ENCODE measurements at places on chromosomes 1 and 21. TPM values are rescaled to one million over a fixed set of nuclear protein-coding genes. Genes with fewer than 3 reads are reported as not detected.
A peak's percentile ranks its signal among the peaks of the same experiment; 100 is the strongest.

GRCh38 chr1:167905182-167905581, 8.8 kb downstream of the ADCY10 start:
- H3K27ac ChIP-seq, result no peak overlapping the region
- H3K4me3 ChIP-seq, result no peak overlapping the region
- H3K36me3 ChIP-seq, result no peaks in the 10 kb centered on the region
- H3K4me1 ChIP-seq, result no peaks in the 10 kb centered on the region
- H3K27me3 ChIP-seq, result no peaks in the 10 kb centered on the region

CFH gene
- 0.36 TPM for total RNA-seq

BCAN gene
- total RNA-seq, result 0.57 TPM

PLCH2 gene
- total RNA-seq, result 41.2 TPM

CD48 gene
- 0.67 TPM for total RNA-seq

GNAT2 gene
- 0.44 TPM for total RNA-seq

MASP2 gene
- total RNA-seq, result 0.41 TPM

FMOD gene
- total RNA-seq, result not detected

DNA sequence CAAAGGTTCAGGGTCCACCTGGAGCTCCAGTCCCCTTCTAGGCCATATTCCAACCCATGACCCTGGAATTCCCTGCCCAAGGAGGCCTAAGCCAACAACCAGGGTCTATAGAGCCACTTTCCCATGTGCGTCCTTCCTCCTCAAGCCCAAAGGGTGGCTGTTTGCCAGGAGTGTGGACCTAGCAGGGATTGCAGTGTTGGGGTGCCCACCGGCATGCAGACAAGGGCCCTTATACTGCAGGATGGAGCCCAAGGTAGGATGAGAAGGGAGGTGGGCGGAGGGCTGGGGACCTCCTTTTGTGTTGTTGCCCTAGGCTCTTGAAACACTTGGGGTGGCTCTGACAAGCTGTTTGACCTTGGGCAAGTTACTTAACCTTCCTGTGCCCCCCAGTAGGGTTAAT, 19.7 kb upstream of the ADGRB2 start:
- H3K4me1 ChIP-seq, result peaks cover 13% of the 10 kb centered on the region
- DNase-seq, result no peak
- H3K4me3 ChIP-seq, result no peak overlapping the region
- H3K27ac ChIP-seq, result no peak overlapping the region

GRCh38 chr1:238177351-238177750, 286.6 kb upstream of the ZP4 start:
- H3K4me3 ChIP-seq, result no peak overlapping the region
- no peaks in the 10 kb centered on the region for H3K4me1 ChIP-seq
- DNase-seq, result no peak
- no peaks in the 10 kb centered on the region for H3K27me3 ChIP-seq
- no peaks in the 10 kb centered on the region for H3K36me3 ChIP-seq

DNA sequence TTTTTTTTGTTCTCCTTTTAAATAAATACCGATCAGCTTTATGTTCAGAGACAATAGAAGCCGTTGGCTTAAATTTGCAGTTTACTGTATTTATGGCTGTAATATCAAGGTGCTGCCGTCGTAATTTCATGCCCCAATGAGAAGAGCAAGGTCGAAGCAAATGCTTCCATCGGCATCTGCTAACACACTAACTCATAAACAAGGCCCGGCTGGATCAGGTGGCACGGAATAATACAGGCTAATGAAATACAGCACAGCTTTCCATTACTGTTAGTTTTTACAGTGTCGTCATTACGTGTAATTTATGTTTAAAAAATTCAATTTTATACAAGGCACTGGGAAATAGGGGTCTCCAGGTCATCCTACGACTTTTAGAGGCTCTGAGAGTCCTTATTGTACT, 119.0 kb downstream of the PEX14 start:
- H3K27me3 ChIP-seq, result no peaks in the 10 kb centered on the region
- H3K27ac ChIP-seq, result no peak overlapping the region
- H3K4me1 ChIP-seq, result peaks cover 3% of the 10 kb centered on the region

- H3K36me3 ChIP-seq, result no peaks in the 10 kb centered on the region
- no peak overlapping the region for H3K27ac ChIP-seq
- no peak for DNase-seq
- no peak overlapping the region for H3K4me3 ChIP-seq
Measured at GRCh38 chr1:174974711-174975119, 25.0 kb upstream of the CACYBP start.

GRCh38 chr1:151809985-151810556, 4.9 kb upstream of the LINGO4 start:
- H3K27me3 ChIP-seq, result no peaks in the 10 kb centered on the region
- H3K36me3 ChIP-seq, result no peaks in the 10 kb centered on the region
- H3K27ac ChIP-seq, result no peak overlapping the region
- DNase-seq, result no peak

DNA sequence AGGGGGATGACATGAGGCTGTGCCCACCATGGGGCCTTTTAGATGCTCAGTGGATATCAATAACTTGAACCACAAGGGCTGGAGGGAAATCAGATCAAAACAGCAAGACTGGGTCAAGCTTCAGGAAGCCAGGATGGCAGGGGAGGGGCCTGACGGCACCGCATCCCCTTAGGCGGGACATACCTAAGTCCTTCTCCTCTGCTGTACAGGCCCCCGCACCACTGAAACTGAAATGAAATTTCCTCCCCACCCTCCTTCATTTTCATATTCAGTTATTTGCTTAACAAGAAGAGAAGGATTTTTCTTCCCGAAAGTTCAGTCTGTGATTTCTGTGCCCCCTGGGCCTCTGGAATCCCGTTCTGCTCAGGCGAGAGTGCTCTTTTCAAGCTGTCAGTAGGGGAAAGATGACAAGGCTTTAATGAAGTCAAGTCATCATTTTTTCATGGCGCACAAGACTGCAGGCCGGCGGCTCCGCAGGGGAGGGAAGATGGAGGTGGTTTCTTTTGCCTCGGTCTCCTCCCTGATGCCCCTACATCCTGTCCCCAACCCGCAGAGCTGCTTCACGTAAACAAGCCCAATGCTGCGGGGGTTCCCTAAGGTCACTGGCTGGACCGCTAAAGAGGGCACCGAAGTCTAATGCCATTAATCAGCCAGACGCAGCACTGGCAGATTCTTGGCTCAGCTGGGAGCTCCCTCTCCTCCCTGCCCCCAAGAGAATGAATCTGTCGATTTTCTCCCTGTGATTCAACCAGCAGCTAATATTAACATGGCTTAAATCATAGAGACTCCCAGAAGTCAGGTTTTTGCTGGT, 264.8 kb downstream of the C1orf94 start:
- H3K4me1 ChIP-seq, result no peaks in the 10 kb centered on the region
- peaks cover 5% of the 10 kb centered on the region for H3K27me3 ChIP-seq
- no peak for DNase-seq

DNA sequence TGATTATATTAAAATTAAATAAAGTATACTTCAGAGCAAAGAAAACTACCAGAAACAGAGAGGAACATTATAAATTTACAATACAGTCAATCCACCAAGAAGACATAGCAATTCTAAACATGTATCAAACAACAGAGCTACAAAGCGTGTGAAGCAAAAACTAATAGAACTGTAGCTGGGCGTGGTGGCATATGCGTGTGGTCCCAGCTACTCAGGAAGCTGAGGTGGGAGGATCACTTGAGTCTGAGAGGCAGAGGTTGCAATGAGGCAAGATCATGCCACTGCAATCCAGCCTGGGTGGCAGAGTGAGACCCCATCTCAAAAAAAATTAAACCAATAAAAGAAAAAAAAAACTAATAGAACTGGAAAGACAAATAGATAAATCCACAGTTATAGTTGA, 12.3 kb downstream of the CCDC185 start:
- no peaks in the 10 kb centered on the region for H3K4me1 ChIP-seq
- no peak for DNase-seq
- H3K36me3 ChIP-seq, result no peaks in the 10 kb centered on the region
- H3K4me3 ChIP-seq, result no peak overlapping the region

TLR5 gene
- 0.21 TPM for total RNA-seq

GRCh38 chr1:162165528-162165927, 96.0 kb downstream of the NOS1AP start:
- H3K27ac ChIP-seq, result peak overlapping the region; percentile 71
- no peak overlapping the region for H3K4me3 ChIP-seq
- no peak for DNase-seq
- H3K4me1 ChIP-seq, result peaks cover 70% of the 10 kb centered on the region
- H3K36me3 ChIP-seq, result no peaks in the 10 kb centered on the region
- H3K27me3 ChIP-seq, result no peaks in the 10 kb centered on the region

GRCh38 chr1:68798071-68798470, 301.2 kb upstream of the DEPDC1 start:
- H3K4me3 ChIP-seq, result no peak overlapping the region
- H3K27me3 ChIP-seq, result no peaks in the 10 kb centered on the region
- no peaks in the 10 kb centered on the region for H3K36me3 ChIP-seq
- no peaks in the 10 kb centered on the region for H3K4me1 ChIP-seq
- no peak overlapping the region for H3K27ac ChIP-seq
- no peak for DNase-seq

GRCh38 chr1:167501515-167502191, 16.7 kb downstream of the CD247 start:
- H3K27ac ChIP-seq, result no peak overlapping the region
- peaks cover 17% of the 10 kb centered on the region for H3K27me3 ChIP-seq
- no peaks in the 10 kb centered on the region for H3K4me1 ChIP-seq
- H3K36me3 ChIP-seq, result no peaks in the 10 kb centered on the region
- H3K4me3 ChIP-seq, result no peak overlapping the region
- no peak for DNase-seq

GRCh38 chr1:168509875-168510791, 33.7 kb downstream of the XCL2 start:
- no peak overlapping the region for H3K4me3 ChIP-seq
- no peak for DNase-seq
- H3K36me3 ChIP-seq, result no peaks in the 10 kb centered on the region
- H3K27me3 ChIP-seq, result no peaks in the 10 kb centered on the region

DNA sequence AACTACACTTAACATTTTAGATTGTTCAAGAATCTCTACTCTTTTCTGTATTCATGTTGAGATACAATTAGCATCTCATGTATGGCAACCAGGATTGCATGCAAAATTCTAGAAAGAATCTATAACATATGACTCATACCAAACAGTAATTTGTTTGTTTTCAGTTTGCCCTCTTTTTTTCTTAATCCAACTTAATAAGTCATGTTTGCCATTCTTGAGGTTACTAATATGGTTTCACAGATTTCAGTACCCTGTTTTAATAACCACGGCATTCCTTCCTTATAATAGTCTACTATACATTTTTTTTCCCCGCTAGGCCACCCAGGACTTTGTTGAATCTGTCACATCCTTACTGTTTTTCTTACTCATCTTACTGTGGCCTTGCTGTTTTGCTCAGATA, 140.8 kb downstream of the FMN2 start:
- no peaks in the 10 kb centered on the region for H3K27me3 ChIP-seq
- H3K27ac ChIP-seq, result no peak overlapping the region
- H3K36me3 ChIP-seq, result no peaks in the 10 kb centered on the region
- no peak overlapping the region for H3K4me3 ChIP-seq
- no peak for DNase-seq

- no peak overlapping the region for H3K27ac ChIP-seq
- H3K4me3 ChIP-seq, result no peak overlapping the region
- peaks cover 2% of the 10 kb centered on the region for H3K36me3 ChIP-seq
- DNase-seq, result no peak
- H3K4me1 ChIP-seq, result no peaks in the 10 kb centered on the region
- H3K27me3 ChIP-seq, result no peaks in the 10 kb centered on the region
Measured at GRCh38 chr1:160360227-160360695, 6.6 kb upstream of the NHLH1 start.

A3GALT2 gene
- total RNA-seq, result not detected

GRCh38 chr1:82492159-82492558, 691.4 kb downstream of the ADGRL2 start:
- H3K4me1 ChIP-seq, result no peaks in the 10 kb centered on the region
- no peak overlapping the region for H3K4me3 ChIP-seq
- H3K27me3 ChIP-seq, result no peaks in the 10 kb centered on the region
- DNase-seq, result no peak

DNA sequence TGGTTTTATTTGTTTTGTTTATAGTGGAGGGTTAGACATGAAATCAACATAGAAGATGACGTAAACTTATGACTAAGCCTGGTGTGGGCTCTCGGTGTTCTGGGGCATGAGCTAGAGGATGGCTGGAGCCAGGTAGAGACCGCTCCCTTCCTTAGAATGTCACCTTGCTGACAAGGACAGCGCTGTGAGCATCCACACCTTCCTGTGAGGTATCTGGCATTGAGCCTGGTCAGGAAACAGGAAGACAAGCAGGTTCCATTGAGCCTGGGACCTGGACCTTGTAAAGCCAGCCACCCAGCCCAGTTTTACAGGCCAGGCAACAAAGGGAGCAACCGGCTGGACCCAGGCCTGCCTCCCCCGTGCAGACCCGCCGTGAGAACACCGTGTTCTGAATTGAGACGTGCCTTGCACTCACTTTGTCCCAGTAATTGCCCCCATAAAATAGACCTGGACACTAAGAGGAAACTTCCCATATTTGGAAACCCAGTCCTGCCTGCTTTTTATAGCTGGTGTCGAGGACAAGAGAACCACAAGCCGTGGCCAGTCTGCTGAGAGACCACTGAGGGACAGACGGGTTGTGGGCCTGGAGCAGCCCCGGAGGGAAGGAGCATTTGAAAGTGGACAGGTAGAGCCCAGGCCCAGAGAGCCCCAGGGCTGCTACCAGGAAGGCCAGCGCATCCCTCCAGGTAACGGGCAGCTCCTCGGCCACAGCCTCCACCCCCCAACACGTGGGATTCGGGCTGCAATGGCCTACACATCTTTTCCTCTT, 78.0 kb downstream of the PDE9A start:
- no peaks in the 10 kb centered on the region for H3K4me1 ChIP-seq
- H3K27ac ChIP-seq, result no peak overlapping the region
- no peak for DNase-seq
- H3K4me3 ChIP-seq, result no peak overlapping the region

DNA sequence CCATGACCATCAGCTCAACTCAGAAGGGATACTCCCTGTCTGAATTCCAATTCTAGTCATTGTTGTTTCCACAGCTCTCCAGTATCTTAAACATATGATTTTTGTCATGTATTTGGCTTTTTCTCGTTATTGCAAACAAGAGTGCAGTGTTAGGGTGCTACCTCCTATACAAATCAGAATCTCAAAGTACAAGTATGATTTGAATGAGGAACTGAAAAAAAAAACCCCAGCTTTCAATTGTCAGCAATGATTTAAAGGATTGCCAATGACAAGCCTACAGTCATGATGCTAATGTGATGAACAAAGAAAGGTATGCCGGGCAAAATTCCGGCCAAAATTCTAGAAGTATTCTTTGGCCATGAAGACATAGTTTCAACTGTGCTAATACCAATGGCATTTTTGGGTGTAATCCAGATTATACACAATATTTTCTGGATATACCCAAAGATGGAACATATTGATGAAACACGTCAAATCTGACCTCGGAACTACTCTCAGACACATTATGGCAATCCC, 14.9 kb downstream of the TMEM35B start:
- no peaks in the 10 kb centered on the region for H3K36me3 ChIP-seq
- DNase-seq, result no peak
- no peak overlapping the region for H3K4me3 ChIP-seq
- H3K4me1 ChIP-seq, result no peaks in the 10 kb centered on the region
- no peak overlapping the region for H3K27ac ChIP-seq
